ENCODE measurements at places on chromosomes 6 and 20.

- DNase-seq = peak; percentile 96
Measured at GRCh38 chr6:34236443-34237315, at the start of gene HMGA1. HMGA1 (plus strand) TSS chr6:34236873; CDS start chr6:34240781, 3,908 bp downstream.

DNA sequence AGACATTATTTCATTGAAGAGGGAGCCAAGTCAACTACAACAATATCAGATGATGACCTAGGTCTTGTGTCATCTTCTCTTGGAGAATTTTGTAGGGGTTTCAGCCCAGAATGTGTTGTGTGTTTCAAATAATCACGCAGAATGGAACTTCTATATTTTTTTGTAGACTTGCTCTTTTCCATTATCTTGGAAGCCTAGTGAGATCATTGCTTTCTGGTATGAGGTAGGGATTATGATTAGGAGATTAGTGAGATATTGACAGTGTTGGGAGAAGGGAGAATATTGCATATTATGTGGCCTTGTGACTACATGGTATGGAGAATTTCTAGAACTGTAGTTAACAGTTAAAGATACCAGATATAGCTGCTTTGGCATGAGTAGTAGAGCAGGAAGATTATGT lies 423.6 kb upstream of the PLCB4 start:
- DNase-seq = no peak

- DNase-seq = no peak
Measured at GRCh38 chr6:48377115-48377514, 266.1 kb upstream of the PTCHD4 start.

DNA sequence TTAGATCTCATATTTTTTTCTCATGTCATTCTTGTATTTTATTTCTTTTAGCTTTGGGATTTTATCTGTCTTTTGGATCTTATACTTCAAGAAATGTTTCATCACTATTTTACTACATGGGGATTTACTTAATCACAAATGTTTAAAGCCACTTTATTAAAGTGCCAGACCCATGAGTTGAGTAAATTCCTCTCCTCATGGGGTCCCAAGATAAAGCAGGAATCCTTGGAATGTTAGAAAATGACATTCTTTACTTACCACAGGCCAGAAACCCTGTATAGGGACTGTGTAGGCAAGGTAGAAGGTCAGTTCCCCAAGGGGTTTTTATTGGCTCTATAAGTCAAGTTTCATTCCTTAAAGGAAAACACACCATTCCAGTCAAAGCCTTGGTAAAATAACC lies 28.4 kb upstream of the OR2J2 start:
- no peak for DNase-seq

DNA sequence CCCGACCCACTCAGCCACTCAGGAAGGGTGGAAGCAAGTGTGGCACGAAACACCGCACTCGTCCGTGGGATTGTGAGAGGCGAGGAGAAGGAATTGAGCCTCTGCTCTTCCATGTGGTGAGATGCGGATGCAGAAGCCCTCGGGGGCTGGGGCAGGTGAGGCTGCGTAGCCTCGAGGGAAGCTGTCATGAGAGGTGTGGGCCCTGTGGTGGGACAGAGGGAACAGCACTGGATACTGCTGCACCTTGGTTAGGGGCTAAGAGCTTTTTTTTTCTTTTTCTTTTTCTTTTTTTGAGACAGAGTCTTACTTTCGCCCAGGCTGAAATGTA lies 86.5 kb downstream of the PTPN1 start:
- no peak for DNase-seq

DNA sequence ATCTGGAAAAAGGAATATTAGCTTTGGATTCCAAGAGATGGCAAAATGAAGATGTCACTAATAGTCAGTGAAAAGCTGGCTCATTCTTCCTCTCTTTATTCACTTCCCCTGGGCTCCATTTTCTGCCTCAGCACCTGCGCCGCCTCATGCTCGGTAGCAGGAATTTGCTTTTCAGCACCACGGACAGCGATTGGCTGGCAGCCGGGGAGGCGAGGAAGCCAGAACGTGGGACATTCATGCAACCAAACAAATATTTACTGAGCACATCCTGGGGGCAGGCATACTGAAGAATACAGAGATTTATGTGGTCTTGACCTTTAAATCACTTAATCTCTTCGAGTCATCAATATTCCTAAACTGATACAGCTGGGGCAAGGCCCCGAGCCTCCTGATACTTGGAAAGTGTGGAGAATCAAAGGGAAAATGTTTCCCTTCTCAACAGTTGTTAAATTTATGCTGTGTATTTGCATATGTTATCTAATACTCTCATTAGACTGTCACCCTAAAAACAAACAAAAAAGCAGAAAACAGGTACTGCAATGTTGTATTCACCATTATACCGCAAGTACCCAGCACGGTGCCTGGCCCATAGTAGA lies 12.1 kb upstream of the PDYN start:
- peak; percentile 34 for DNase-seq

DNA sequence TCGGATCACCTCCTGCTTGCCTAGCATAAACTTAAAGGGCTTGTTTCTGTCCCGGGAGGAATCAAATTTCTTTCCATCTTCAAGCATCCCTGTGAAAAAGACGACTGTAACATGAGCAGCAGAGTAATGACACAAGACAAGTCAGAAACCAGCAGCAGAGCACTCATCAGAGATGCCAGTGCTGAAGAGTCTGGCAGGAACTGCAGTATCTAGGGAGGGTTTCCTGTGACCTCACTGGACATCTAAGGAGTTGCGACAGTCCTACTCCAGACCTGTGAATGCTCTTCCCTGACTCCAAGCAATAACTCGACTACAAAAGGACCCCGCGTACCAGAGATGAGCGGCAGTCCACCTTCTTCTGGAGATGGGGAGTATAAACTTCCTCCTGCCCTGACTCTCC lies 17.3 kb downstream of the FKBP1A start:
- DNase-seq = no peak

DNA sequence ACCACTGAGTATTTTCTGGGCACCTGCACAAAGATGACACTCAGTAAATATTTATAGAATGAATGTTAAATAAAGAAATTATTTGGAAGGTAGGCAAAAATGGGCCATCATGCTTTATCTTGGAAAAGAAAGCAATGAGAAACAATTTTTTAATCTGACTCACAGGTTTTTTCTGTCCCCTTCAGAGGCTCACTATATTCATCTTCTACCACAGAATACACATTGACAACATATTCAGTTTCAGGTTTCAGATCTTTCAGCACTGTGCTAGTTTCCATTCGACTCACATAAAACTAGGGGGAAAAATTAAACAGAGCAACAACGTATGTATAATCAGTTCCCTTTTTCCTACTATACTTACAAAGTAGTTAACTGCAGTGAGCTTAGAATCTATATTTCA lies 58.3 kb downstream of the COL12A1 start:
- no peak for DNase-seq

Data from H54 (cell line).